ENCODE measurements at places on chromosomes 13 and 19.

- no peak for DNase-seq
These were observed 53.4 kb upstream of the AKAP11 start for GRCh38 chr13:42218576-42218975.

GRCh38 chr13:106561551-106562170, 6.3 kb downstream of the ARGLU1 start:
- DNase-seq: peak; percentile 46

DNA sequence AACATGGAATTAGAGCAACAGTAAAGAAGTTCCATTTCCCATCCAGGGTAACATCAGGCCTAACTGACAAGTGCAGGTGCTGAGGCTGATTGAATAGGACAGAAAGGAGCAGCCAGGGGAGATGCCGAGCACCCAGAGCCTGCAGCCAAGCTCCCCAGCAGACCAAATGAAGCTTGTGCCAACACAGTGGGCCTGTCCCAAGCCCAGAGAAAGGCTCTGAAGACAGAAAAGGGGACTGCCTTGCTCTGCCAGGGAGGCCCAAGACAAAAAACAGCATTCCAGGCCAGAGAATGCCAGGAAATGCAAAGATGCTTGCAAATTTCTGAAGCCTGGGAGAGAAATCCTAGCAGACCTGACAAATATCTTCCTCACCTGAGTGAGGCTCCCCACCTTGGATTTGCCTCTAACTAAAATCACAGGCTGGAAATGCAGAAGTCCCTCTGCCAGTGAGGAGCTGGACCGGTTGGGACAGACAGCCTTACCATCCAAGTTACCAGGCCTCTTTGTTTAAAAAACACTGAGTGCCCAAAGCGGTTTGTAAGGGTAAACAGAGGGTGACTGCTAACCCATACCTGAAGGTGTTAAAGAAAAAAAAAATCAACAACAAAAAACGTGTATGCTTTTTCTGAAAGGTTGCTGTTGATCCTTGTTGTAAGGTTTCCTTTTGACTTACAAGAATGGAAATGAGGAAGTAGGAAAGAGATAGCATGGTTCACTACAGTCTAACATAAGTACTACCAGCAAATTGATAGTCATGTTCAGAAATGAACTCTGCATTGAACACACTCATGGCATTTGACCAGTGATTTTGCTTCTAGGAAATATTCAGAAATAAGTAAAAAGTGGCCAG, 11.8 kb upstream of the HMGB1 start:
- DNase-seq: no peak

GRCh38 chr19:33802001-33802400, 5.3 kb downstream of the KCTD15 start:
- DNase-seq: no peak

GRCh38 chr13:60282708-60283107, 114.3 kb upstream of the TDRD3 start:
- DNase-seq: no peak

GRCh38 chr13:43054803-43055802, 31.7 kb downstream of the DNAJC15 start:
- DNase-seq: no peak

- DNase-seq: no peak
These were observed 649.6 kb downstream of the SLITRK1 start for GRCh38 chr13:83232626-83233025.

- DNase-seq: no peak
These were observed 63.9 kb downstream of the LATS2 start for GRCh38 chr13:20997301-20998161.

- DNase-seq: no peak
These were observed 29.2 kb downstream of the COG6 start for GRCh38 chr13:39684531-39685137.

DNA sequence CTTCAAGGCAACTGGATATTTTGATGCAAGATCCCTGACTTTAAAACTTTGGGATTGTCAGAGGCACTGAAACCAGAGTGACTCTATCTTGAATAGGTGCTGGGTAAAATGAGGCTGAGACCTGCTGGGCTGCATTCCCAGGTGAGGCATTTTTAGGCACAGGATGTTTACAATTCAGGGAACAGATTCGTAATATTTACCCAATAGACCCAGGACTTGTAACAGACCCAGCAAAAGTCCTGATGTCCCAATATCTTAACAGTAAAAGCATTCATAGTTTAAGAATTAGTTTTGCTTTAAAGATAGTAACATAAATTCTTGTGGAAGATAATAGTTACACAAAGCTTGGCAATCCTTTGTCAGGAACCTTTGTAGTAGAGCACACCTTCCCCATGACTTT, 166.2 kb downstream of the FGF14 start:
- no peak for DNase-seq

DNA sequence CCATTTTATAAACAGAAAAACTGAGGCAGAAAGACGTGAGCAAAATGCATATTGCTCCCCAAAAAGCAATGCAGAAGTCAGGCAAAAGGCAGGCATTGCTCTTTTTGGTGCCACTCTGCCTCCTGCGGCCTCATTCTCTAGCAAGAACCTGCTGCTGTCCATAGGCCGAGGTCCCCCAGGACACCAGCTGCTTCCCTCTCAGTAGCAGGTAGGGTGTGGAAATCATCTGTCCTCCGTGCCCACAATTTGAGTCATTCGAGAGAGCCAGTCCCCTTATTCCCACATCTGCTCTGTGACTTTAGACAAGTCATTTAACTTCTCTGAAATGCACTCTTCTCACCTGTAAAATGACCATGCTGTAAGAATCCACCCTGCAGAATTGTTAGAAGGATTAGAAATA, 50.0 kb downstream of the TNFRSF19 start:
- no peak for DNase-seq

DNA sequence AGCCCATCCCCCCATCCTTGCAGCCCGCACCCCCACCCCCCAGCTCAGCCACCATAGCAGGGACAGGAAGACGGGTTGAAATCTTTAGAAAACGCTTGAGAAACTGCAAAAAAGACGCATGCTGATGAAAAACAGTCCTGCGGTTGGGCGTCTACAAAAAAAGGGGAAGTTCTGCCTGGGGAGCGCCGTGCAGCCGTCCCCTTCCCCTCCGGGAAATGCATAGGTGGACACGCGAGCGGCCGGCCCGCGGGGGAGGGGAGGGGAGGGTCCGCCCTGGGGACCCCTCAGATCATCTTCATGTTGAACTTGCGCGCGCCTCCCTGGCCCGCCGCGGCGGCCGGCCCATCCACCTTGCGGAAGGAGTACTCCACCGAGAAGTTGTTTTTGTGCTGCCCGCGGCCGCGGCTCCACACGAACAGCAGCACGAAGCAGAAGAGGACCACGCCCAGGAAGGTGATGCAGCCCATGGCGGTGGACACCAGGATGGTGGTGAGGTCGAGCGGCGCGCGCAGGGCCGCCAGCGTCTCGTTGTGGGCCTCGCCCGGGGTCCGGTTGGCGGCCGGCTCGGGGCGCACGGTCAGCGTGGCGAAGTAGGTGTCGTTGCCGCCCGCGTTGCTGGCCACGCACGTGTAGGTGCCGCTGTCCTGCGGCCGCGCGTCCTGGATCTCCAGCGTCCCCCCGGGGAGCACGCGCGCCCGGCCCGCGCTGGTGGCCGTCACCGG, 7.9 kb upstream of the PEAK3 start:
- peak; percentile 39 for DNase-seq

GRCh38 chr19:16297575-16298178, 26.9 kb upstream of the KLF2 start:
- DNase-seq: no peak

GRCh38 chr19:56917998-56918397, 77.5 kb upstream of the PEG3 start:
- no peak for DNase-seq

DNA sequence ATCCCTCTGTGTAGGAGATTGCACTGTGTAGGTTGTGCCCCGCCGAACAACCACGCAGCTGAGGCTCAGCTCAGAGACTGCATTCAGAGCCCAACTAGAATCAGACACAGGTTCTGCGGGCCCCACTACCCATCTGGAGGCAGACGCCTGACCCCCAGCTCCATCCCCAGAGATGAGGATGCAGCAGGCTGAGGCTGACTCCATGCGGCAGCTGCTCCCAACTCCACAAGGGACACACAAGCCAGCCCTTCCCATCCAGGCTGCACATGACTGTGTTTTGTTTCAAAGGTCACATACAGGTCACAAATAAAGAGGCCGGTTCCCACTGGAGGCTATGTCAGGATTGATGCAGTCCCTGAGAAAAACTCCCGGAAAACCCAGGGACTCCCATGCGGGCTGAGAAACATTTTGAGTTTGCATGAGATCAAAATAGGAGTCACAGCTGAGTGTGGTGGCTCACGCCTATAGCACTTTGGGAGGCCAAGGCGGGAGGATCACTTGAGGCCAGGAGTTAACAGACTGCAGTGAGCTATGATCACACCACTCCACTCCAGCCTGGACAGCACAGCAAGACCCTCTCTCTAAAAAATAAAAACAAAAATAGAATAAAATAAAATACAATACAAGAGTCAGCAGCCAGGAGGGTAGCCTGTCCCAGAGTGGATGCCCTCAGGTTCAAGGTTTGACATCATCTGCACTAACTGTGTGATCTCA, 14.0 kb downstream of the ELL start:
- DNase-seq: no peak

- no peak for DNase-seq
These were observed 4.2 kb downstream of the RCBTB2 start for GRCh38 chr13:48528720-48529119.

GRCh38 chr13:60016229-60016628, 147.5 kb downstream of the DIAPH3 start:
- no peak for DNase-seq

- no peak for DNase-seq
These were observed 58.9 kb downstream of the TMED1 start for GRCh38 chr19:10776900-10777650.

- DNase-seq: peak; percentile 32
These were observed 4.9 kb downstream of the CSNK1G2 start for GRCh38 chr19:1945899-1946298.

All from stimulated activated CD4-positive, alpha-beta T cell treated with anti-CD3 and anti-CD28 coated beads, Interleukin-4, amount 100 ng/mL, for 24 hours (primary cell).